ENCODE measurements at places on chromosomes 7 and 10. TPM values are rescaled to one million over a fixed set of nuclear protein-coding genes. Genes with fewer than 3 reads are reported as not detected.

Gene TYW1B
- 4.6 TPM for total RNA-seq

Gene TMEM229A
- 0.23 TPM for total RNA-seq

Gene INA
- total RNA-seq: not detected

- DNase-seq: no peak
Observed at GRCh38 chr7:36070230-36070629, 82.8 kb upstream of the EEPD1 start.

GRCh38 chr10:13794992-13795612 lies 208.3 kb downstream of the PRPF18 start:
- no peak for DNase-seq

DNA sequence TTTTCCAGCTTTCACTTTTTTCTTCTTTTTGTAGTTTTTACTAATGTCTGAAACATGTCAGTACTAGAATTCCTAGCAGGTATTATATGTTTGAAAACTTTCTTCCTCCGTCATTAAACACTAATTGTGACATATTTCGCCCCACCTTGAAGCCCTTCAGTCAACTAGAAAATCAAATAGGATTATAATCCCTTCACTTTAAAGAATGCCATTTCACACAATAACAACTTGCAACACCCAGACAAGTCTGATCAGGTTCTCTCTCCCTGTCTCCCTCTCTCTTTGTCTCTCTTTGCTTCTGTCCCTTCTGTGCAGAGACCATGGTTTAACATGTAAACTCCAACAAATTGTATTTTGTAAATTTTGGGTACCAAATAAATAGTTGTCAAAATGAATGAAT lies 373.5 kb downstream of the SEMA3D start:
- no peak for DNase-seq

DNA sequence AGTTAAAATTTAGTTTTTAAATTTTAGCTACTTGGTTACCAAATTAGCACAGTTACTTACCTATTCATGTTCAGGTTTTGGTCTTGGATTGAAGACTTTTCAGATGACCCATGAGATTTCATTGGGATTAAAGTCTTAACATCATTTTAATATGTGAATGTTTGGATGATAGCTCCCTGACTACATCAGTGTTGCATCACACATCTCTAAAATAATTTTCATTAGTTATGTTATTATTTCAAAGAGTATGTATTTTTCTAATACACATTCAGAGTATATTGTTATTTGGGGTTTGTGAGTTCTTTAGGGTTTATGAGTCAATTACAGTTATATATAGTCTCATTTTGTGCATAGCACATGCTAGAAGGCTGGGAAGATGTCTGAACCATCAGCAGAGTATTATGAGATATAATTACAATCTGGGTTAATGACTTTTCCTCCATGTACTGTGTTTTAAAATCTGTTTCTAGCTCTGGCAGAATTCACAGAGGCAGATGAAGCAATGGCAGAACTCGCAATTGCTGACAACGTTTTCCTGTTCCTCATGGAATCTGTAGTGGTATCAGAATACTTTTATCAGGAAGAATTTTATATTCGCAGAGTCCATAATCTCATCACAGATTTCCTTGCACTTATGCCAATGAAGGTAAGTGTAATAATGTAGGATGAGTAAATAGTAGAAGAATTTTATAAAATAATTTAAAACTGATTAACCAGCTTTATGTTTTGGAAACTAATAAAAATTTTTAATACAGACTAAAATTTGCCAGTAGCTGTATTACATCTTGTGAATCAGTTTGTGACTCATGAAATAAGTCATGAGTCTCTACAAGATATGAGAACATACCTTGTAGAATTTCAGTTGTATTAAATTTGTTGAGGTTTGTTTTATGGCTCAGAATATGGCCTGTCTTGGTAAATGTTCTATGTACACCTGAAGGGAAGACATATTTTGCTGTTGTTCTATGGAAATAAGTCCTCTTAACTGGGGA lies 26.9 kb downstream of the NUP205 start:
- no peak for DNase-seq

DNA sequence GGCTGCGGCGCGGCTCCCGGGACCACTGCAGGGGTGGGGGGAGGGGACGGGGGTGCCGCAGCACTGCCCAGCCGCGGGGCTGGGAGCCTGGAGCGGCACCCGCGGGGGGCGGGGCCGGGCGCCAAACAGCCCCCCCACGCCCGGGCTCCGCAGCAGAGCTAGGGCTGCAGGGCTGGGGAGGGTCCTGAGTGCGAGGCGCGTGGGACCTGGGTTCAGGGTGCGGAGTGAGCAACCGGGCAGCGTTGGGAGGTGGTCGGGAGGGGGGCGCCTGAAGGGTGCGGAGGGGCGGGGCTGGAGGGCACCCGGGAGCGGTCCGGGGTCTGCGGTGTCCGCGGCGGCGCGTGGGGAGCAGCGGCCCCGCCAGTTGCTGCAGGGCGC lies 528 bp downstream of the CAMK2G start:
- DNase-seq: no peak

DNA sequence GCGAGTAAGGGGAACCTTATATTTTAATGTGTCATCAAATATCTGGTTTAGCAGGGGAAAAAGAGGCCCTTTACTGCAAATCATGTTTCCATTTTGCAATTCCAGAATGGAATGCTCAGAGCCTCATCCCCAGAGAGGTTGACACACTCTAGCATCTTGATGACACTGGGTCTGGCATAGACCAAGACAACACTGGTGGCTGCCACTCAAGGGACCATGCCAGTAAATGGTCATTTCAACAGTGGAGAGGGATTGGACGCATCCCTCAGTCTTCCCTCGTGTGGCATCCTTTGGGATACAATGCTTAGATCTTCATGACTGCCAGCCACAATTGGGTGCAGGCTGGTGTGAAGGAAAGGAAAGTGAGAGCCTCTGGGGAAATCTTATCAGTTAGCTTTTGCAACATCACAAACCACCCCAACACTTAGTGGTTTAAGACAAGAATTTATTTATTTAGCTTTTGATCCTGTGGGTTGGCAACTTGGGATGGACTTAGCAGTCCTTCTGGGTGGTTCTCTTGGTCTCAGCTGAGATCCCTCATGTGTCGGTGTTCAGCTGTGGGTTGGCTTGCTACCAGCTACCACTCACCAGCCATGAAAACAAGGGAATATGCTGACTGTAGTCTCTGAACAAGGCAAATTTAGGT lies 21.6 kb downstream of the TACC2 start:
- DNase-seq: no peak

GRCh38 chr7:108340856-108341411 lies 115.3 kb downstream of the NRCAM start:
- no peak for DNase-seq
